ENCODE measurements at places on chromosomes 6 and 20.

DNA sequence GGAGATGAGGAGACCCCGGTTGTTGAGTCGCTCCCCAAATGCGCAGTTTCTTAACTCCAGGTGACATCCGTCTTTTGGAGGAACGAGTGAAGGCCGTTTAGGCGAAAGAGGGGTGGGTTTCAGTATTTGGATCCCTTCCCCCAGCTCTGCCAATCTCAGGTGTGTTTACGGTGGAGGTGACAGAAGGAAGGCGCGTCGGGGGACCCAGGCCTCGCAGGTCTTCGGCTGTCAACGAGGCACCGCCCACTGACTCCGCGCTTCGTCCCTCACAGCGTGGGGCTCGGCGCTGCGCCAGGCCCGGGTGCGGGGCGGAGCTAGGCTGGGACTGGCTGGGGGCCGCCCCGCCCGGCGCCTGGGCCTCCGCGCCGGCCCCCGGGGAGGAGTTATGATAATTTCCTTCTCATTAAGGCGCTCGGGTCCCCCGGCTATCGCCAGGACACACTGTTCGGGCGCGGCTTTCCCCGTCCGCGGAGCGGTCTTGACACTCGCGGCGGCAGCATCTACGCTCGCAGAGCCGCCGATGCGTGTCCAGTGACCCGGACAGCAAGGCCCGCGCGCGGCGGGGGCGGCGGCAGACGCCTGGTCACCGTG is at the start of gene TFAP2C:
TSS of gene TFAP2C (plus strand) at position 434 of the 591 bp plus-strand sequence. CDS start 239 bp downstream, outside the sequence.
- DNase-seq, result peak; percentile 57

DNA sequence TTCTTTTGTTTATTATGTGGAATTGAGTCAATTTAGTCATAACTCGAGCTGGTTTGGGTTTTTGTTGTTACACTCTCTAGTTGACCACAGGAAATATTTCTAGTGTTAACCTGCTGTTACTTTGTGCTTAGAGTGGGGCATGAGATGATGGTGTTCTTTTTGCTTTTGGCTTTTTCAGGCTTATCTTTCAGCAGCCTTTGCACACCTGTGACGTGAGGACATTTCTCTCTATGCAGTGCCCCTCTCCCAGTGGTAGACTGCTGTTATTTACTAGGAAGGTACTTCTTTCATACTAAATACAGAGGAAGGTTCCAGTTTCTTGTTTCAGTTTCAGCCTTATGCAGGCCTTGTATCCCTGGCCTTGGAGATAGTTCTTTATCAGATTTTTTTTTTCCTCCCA is 766.8 kb upstream of the MAN1A1 start:
- no peak for DNase-seq

GRCh38 chr20:62887860-62888239 is 26.2 kb upstream of the TCFL5 start:
- DNase-seq, result no peak

- no peak for DNase-seq
Measured at GRCh38 chr20:21613512-21613911, 92.0 kb upstream of the PAX1 start.

GRCh38 chr20:17648791-17649730 is 33.0 kb downstream of the RRBP1 start:
- DNase-seq, result peak; percentile 71

- no peak for DNase-seq
Measured at GRCh38 chr6:97053643-97054411, 129.3 kb downstream of the KLHL32 start.

GRCh38 chr20:50386641-50386960 is 123.6 kb upstream of the PTPN1 start:
- DNase-seq, result no peak

GRCh38 chr6:169807229-169807628 is 55.8 kb downstream of the ERMARD start:
- no peak for DNase-seq

- no peak for DNase-seq
Measured at GRCh38 chr20:8320306-8320705, 188.2 kb downstream of the PLCB1 start.

DNA sequence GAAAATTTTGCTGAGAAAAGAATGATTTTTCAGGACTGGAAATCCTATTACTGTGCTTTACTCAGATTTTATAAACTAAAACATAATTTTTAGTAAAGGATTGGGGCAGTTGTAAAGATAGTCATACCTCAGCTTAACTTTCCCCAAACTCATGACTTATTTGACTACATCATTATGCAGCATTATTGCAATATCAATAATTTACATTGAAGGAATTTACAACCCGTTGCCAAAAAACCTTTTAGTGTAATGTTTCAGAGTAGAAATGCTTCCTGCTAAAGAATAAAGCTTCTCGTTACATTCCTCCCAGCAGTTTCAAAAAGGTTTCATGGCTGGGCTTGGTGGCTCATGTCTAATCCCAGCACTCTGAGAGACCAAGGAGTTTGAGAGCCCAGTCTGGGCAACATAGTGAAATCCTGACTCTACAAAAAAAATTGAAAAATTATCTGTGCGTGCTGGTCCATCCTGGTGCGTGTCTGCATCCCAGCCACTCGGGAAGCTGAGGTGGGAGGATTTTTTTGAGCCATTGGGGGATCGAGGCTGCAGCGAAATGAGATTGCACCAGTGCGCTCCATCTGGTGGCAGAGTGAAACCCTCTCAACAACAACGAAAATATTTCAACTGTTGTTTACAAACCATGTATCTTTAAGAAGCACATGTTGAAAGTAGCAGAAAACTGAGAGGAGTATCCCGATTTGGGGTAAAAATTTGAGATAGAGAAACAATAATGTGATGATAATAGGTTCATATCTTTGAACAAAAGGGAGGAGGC is 4.4 kb downstream of the AMD1 start:
- DNase-seq, result peak; percentile 35

DNA sequence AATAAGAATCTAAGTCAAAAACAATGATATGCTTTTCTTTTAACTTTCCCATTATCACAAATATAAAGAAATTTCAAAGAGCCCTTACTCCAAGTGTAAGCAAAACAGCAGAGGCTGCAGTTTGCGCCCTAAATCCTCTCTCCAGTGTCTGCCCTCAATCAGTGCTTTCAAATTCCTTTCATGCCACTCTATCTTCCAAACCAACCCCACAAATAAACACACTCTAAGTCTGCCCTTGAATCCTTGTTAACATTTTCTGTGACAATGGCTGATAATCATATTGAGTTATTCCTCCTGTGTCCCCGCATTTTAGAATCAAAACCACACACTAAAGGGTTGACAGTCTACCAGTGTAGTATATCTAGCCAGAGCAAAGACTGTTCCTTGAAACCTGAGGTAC is 317.9 kb upstream of the MARCKS start:
- DNase-seq, result no peak

DNA sequence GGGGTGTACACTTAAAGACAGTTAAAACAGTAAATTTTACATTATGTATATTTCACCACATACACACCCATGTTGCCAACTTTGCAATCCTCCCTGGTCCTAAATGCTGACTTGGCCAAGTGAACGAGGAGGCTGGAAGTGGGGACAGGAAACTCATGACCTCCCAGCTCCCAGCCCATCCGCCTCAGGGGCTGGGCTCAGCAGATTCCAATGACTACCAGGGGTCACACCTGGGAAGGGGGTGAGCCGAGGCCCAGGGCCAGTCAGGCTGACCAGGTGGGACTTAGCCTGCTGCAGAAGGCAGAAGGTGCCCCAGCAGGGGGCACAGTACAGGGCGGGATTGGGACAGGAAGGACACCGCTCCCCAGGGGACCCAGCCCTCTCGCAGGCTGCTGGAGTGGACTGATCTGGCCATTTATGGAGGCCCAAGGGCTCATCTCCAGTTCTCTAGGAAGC is 2.4 kb downstream of the SIGLEC1 start:
- no peak for DNase-seq

GRCh38 chr6:126118936-126119335 is 132.6 kb downstream of the TRMT11 start:
- DNase-seq, result no peak

DNA sequence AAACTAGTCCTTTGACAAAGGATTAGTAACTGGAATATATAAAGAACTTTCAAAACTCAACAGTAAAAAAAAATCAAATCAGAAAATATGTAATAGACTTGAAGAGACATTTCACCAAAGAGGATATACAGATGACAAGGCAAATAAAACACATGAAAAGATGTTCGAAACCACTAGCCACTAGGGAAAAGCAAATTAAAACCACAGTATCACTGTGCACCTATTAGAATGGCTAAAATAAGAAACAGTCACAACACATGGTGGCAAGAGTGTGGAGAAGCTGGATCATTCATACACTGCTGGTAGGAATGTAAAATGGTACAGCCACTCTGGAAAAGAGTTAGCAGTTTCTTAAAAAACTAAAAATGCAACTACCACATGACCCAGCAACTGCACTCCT is 14.9 kb downstream of the ZBTB2 start:
- no peak for DNase-seq

- no peak for DNase-seq
Measured at GRCh38 chr20:60868316-60868891, 383.7 kb upstream of the CDH4 start.

GRCh38 chr20:2907519-2907918 is 34.2 kb downstream of the PTPRA start:
- no peak for DNase-seq

GRCh38 chr6:170013815-170014214 is 262.4 kb downstream of the ERMARD start:
- no peak for DNase-seq

DNA sequence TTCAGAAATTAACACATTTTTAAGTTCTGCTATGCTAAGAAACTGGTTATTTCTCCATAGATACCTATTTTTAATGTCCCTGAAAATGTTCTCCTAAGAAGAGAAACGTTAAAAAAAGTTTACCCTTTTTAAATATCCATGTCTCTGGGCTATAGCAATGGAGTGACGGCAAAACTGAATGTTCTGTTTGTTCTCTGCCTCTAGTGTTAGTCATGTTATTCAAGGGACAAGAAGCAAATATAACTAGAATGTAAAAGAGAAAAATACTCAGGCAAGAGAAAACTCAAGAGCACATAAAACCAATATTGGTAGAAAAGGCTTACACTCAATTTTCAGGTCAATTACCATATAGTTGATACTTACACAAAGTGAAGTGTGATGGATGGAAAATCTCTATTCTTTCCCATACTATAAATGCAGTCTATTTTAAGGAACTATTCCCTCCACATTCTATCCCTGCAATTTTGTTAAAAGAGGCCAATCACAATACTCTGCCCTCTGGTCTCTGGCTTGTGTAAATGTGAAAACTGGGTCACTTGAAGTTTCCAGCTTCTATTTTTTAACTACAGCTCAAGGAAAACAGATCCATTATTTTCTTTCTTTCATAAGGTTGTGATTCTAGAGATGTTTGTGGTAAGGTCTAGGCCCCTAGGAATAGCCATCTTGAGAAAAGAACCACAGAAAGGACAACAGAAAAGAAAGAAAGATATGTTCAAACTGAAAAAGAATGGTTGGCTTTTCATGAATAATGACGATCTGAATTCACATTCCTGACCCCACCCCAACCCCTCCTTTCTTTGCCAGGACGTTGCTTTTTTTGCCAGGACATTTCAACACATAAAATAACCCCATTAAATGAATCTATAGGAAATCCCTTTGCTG is 200.3 kb upstream of the FAM83B start:
- DNase-seq, result no peak

DNA sequence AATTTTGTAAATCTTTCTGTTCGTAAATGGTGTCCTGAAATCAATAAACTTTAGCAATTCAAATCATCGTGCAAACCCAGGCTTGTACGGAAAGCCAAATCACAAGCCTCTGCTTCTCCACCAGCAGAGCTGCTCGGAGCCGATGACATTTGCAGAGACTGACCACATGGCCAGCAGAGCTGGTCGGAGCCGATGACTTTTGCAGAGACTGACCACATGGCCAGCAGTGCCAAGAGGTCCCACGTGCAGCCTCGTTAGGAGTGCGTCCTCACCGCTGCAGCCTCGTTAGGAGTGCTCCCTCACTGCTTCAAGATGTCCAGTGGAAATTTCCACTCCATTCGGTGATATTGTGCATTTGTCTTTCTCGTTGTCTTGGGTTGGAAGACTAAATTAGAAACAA is 28.5 kb downstream of the SMOC2 start:
- no peak for DNase-seq

- DNase-seq, result no peak
Measured at GRCh38 chr6:20444786-20445271, 43.1 kb downstream of the E2F3 start.

GRCh38 chr6:115540077-115540869 is 520.4 kb downstream of the FRK start:
- DNase-seq, result no peak

- DNase-seq, result no peak
Measured at GRCh38 chr6:80161434-80161833, 55.0 kb downstream of the BCKDHB start.

DNA sequence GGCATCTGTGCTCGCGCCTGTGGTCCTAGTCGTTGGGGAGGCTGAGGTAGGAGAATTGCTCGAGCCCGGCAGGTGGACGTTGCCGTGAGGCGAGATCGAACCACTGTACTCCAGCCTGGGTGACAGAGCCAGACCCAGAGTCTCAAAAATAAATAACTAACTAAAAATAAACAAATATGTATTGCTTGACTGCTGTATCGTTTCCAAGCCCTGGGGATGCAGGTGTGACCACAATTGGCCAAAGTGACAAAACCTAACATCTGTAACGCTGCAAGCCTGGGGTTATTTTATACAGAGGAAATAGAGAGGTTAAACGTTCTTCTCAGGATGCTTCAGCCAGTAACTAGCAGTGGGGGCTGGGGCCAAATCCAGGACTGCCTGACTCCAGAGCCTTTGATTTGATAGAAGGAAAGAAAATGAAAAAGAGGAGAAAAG is 1.9 kb upstream of the SRSF3 start:
- DNase-seq, result peak; percentile 54

- no peak for DNase-seq
Measured at GRCh38 chr6:79718509-79719247, 87.5 kb downstream of the SH3BGRL2 start.

- DNase-seq, result no peak
Measured at GRCh38 chr20:18545566-18545965, 21.7 kb upstream of the SMIM26 start.

DNA sequence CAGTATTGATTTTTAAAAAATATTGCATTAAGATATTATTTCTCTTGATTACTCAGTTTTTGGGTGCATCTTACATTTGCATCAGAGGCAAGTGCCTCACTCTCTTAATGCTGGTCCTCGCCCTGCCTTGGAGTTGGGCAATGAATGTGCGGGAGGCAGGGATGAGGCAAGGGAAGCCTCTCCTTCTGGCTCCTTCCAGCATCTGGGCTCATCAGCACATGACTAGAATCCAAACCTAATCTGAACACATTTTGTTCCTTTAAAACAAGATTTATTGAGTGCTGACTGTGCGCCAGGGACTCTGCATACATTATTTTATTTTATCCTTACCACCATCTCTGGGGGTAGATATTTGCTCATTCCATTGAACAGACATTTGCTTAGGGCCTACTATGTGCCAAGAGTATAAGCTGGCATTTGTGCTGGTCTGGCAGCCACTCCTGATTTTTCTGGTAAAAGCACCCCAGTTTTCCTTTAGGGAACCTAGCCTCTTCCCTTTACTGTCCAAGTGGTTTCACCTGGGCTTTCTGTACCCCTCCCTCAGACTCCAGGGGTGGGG is 71.9 kb upstream of the ZNFX1 start:
- DNase-seq, result no peak

GRCh38 chr6:33929575-33930288 is 125.9 kb upstream of the MLN start:
- DNase-seq, result no peak

- no peak for DNase-seq
Measured at GRCh38 chr20:49969946-49970345, 12.8 kb upstream of the SNAI1 start.

GRCh38 chr20:11499101-11499634 is 418.5 kb upstream of the BTBD3 start:
- DNase-seq, result no peak

GRCh38 chr6:52390361-52390727 is 28.4 kb downstream of the PAQR8 start:
- DNase-seq, result peak; percentile 53

- no peak for DNase-seq
Measured at GRCh38 chr6:125220712-125221111, 67.1 kb downstream of the TPD52L1 start.

All from GM13976 (cell line).